ENCODE measurements at places on chromosomes 16 and 17.

DNA sequence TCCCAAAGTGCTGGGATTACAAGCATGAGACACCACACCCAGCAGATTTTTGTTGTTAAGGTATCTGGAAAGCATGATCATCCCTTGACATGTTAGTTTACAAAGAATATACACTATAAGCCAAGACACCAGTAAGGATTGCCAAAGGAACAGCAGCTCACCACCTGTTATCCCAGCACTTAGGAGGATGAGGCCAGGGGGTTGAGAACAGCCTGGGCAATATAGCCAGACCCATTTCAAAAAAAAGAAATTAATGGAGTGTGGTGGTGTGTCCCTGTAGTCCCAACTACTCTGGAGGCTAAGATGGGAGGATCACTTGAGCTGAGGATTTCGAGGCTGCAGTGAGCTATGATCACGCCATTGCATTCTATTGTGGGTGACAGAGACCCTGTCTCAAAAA lies 5.1 kb downstream of the ANKRD40CL start:
- DNase-seq: no peak

DNA sequence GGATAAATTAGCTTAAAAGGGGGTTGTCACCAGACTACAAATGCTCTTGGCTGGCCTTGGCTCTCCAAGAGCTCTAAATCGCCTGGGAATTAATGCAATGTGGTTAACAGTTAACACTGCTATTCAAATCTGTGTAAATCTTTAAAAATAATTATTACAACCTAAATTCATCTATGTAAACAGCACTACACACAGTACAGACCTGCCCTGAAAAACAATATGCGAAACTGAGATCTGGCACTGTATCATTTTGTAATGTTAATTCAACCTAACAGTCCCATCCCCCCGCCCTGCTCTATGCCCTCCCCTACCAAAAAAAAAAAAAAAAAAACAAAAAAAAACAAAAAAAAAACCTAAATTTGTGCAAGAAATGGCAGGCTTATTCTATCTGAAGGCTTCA lies 40.9 kb downstream of the DCUN1D3 start:
- DNase-seq: no peak

DNA sequence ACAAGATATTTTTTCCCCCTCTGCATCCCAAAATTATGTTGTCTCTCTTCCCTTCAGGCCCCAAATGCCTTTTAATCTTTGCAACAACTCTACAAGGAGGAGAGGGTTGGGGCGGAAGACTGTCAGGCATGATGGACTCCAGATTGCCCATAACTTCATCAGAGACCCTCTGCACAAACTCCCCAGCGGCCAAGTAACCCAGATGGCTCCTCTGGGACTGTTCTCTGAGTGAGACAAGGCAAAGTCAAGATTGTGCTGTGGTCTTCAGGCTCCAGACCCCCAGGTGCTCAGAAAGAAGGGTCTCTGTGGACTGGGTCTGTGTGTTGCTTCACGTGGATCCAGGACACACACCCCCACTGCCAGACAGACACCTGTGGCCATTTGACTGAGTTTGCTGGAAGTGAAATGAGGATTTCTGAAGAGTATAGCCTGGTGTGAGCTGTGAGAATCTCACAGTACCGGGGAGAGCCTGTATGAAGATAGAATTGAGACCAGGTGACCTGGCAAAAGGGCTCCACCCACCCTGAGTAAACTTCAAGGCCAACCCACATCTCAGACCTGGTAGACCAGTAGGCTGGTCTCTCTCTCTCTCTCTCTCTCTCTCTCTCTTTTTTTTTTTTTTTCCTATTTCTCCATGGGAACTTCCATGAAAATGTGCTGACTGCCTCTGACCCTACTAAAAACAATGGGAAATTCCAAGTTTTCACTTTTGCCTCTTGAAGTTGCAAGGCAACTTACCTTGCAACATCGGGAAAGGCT lies 354.1 kb downstream of the SOX9 start:
- DNase-seq: no peak

DNA sequence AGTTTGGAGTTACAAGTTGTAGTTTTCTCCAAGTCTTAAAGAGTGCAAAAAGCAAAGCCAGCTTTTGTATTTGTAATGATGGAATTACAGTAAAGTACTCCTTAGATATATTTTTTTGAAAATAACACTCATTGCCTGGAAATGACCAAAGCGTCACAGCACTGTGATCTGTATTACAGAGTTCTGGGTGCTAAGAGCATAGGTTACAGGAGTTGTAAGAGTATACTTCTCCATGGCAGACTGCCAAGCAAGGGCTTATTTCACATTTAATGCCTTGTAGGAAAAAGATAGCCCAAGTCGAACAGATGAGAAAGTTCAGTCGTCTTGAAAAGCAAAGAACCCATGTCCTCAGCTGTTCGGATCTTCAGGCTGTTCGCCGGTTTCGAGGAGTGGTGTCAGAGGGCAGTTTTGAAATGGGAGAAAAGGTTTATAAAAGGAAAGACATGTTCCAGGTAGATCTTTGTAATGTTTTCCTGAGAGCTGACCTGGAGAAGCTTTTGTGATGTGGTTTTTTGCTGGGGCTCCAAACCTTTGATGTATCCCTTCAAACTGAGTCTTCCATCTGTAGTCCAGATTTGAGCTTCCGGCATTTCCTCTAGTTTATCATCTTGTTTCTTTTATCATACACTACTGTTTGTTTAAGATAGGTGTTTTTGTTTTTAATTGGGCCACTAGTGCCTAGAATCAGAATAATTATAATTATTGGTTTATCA lies 41.3 kb downstream of the ERCC4 start:
- no peak for DNase-seq

- DNase-seq: peak; percentile 16
These were observed 80.1 kb downstream of the DNAH17 start for GRCh38 chr17:78497115-78497540.

DNA sequence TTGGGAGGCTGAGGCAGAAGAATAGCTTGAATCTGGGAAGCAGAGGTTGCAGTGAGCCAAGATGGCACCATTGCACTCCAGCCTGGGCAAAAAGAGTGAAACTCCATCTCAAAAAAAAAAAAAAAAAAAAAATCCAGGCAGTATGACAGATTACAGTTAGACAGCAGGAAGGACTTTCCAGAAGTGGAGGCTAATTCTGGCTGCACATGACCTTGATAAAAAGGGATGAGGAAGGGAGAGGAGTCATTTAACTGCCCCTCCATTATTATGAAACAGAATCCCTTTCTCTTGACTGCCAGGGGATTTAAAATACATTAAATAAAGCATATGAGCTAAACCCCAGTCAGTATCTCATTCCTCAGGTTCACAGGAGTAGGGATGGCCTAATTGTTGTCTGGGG lies 1.8 kb upstream of the ARHGAP23 start:
- no peak for DNase-seq

DNA sequence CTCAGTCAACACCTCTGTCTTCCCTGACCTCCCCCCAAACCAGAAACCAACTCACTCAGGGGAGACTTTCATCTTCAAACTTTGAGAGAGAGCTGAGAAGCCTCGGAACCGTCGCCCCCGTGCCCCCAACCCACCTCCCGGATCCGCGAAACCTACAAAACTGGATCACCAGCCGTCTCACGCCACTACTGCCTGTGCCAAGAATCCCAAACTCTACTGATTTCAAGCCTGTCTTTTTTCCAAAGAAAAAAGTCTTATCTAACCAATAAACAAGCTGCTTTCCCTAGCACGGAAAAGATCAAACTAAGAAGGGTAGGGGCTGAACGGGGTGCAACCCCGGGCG lies 2.0 kb downstream of the AXIN2 start:
- no peak for DNase-seq

- DNase-seq: no peak
These were observed 98.7 kb upstream of the ZNF750 start for GRCh38 chr17:82938486-82938872.

DNA sequence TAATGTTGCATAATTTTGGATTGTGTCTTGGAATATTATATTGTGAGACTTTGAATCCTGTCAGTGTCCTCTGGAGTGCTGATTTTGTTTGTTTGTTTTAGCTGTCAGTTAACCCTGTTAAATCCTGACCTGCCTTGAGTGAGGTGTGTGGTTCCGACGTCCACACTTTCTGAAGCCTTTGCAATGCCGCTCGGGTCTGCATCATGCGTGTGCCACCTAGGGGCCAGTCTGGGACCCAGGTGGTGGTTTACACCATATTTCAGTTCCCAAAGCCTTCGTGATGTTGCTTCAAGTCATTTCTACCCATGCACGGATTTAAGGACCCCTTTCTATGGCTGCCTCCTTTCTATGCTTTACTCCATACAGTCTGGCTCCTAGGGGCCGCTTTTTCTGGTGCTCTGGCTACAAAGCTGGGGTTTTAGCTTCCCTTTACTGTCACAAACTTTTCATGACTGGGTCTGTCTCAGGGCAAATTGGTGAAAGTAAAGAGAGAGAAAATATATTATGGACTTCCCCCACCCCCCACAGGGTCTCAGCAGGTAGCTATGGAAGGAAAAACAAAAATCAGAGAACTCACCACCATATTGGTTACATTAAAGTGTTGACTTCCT lies 11.4 kb upstream of the OR4D1 start:
- no peak for DNase-seq

DNA sequence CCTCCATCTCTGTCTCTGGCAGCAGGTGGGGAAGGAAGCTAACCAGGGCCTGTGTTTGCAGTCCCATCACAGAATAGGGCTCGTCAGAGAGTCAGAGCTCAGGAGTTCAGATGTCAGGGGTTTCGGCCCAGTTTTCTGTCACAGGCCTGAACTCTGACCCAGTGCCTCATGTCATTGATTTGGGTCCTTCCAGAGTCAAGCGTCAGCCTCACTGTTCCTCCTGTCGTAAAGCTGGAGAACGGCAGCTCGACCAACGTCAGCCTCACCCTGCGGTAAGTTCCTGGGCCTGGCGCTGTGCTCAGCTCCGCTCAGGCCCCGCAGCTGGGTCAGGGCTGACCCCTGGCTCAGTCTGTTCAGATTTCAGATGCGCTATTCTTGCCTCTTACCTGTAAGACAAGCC lies 10.7 kb downstream of the CTNS start:
- no peak for DNase-seq

DNA sequence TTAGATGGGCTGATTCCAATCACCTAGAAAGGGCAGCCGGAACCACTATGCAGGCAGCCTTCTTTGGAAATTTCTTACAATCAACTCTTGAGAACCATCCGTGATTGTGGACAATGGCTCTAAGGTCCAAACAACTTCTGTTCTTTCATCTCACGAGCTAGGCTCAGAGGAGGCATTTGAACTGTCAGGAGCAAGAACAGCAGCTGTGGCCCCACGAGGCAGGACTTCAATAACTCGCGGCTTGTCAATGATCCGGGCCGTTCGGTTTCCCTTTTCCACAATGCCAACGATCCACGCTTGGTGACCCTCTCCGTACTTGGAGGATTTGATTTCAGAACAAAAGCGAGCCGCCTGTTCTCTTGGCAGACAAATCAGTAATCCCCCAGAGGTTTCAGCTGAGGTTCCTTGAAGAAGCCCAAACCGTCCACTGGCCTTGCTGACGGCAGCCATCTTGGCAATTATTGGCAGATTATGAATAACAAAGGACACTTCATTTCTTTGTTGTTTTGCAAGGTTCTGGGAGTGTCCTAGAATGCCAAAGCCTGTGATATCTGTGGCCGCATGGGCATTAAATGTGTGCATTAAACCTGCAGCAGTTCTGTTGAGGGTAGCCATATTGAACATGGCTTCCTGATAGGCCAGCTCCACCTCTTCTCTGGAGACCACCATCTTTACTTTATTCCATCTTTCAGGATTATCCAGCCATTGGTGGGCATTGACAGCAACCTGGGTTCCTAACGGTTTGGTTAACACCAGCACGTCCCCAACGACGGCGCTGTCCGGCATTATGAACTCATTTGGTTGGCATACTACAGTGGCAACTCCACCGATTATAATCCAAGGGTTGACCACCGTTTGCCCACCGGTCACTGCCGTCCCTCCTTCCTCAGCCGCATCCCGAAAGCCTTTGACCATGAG lies 1.2 kb downstream of the SEPHS2 start:
- no peak for DNase-seq

GRCh38 chr17:28055546-28056275 lies 13.2 kb downstream of the NLK start:
- DNase-seq: no peak

DNA sequence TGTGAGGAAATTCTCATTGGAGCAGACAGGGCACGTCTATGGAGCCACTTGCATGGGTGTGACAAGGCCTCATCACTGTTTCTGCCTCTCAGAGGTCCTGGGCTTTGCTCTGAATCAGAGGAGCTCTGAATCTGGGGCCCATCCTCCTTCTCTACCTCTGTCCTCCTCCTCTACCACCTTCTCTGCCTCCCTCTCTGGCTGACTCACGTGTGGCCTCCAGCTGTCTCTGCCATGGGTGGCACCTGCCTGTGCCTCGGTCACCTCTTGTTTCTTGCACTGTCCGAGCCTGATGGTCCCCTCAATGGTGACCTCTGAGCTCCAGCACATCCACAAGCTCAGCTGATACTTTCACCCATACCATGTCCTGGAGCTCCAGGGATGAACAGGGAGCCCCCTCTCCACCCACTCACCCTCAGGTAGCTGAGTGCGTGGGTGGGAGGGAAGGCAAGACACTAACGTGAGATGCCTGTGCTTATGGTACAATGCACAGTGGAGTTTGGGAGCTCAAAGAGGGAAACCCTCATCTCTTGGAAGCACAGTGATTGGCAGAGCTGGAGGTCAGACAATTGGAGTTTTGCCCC lies 116.4 kb upstream of the CRHR1 start:
- no peak for DNase-seq

GRCh38 chr16:24975428-24975889 lies 39.7 kb downstream of the ARHGAP17 start:
- no peak for DNase-seq

DNA sequence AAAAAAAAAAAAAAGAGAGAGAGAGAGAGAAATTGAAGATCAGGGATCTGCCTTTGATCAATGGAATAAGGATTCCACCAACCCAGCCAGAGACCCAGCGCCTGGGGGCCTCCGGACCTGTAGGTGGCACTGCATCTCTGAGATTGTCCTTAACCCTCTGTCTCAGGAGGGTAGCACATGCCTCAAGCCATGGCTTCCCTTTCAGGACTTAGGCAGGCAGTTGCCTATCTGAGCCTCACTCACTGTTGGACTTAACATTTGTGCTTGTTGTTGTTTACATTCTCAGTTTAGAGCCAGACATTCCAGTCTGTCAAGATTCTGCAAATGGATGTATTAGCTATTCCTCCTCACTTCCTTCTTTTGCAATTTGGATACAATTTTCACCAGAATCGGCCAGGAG lies 5.1 kb upstream of the SCNN1B start:
- no peak for DNase-seq
